Cortex of kidney (tissue), 1 donor: ENCODE measurements at places on chromosomes 2 and 18.

- no peak for DNase-seq
Observed at GRCh38 chr18:13710414-13710831, 15.9 kb downstream of the FAM210A start.

DNA sequence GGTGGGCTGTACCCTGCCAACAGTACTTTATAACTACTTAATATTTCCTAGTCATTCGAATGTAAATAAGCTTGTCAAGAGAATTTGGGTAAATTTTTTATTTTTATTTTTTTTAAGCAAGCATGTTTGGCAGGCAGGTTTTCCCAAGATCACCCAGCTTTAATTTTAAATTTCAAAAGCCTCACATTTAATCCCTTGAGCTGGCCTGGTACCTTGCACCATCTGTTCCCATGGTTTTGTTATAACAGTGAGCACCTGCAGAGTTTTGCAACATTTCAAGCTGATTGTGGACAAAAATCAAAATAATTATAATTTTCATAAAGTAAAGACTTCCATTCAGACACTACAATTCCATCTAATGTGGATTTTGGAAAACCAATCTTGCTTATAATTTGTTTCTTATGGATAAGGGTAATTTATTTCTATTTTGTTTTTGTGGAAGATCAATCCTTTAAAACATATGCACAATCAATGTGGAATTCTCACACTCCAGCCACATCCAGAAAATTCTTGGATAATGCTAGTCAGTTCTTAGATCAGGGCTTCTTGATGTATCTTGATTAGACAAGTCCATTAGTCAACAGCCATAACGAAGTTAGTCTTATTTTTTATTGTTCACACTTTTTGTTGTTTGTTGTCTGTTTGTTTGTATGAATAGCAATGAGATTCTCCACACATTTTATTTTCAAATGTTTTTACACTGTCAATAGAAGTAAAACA is 689.3 kb downstream of the NR4A2 start:
- no peak for DNase-seq

DNA sequence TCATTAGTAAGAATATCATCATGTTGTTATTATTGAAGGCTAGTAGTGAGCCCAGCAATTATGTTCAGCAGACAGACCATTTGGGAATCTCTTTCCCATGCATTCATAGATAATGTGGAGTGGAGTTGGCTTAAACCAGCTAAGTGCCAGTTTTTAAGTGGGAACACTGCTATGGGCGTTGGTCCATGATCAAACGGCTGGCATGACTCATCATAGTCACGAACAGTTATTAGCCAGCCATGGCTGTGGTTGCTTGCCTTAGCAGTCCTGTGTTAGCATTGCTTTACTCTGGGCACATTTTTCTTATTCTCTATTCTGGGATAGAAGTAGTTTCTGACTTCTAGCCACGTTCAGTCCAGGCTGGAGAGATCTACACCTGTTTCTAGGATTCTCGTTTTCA is 17.7 kb downstream of the EIF4E2 start:
- no peak for DNase-seq

GRCh38 chr2:42392191-42392590 is 31.2 kb upstream of the COX7A2L start:
- DNase-seq, result no peak
